ENCODE measurements at places on chromosomes 7 and 10.

GRCh38 chr10:11646450-11646849, 35.0 kb upstream of the USP6NL start:
- no peak for DNase-seq

DNA sequence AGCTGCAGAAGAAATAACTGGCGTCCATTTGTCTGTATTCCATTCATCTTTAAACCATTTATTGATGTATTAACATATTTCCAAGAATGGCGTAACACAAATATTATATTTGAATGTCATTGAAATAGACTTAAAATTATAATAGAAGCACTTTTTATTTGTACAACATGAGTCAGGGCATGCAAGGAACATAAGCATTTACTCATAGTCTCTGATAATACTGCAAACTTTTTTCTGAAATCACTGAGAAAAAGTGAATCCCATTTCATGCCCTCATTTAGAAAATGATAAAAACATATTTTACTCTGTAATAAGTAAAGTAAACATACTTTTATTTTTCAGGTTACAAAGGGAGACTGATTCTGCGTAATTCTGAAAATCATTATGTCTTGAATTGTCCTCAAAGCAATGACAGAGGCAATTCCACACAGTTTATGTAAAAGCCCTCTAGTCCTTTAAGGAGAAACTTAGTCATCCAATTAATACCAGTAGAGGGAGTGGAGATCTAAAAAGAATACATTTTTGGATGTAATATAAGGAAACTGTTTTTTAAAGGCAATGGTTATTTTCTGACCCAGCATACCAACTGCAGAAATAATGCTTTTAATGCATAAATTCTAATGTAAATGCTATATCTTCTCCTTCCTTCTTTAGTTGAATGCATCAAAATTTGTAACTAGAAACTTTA, 58.1 kb downstream of the AGMO start:
- DNase-seq: no peak

- no peak for DNase-seq
These were observed 653.2 kb downstream of the TNS3 start for GRCh38 chr7:46928719-46929118.

DNA sequence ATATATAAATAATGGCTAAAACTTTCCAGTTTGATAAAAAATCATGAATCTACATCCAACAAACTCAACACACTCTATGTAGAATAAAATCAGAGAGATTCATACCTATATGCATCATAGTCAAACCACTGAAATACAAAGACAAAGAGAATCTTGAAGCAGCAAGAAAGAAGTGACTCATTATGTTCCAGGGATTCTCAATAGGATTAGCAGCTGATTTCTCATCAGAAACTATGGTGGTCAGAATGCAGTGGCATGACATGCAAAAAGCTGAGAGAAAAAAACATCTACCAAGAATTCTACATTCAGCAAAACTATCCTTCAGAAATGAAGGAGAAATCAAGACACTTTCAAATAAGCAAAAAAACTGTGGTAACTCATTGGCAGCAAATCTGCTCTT, 187.4 kb downstream of the RNLS start:
- no peak for DNase-seq

- DNase-seq: no peak
These were observed 115.4 kb downstream of the SDK1 start for GRCh38 chr7:3416453-3416852.

DNA sequence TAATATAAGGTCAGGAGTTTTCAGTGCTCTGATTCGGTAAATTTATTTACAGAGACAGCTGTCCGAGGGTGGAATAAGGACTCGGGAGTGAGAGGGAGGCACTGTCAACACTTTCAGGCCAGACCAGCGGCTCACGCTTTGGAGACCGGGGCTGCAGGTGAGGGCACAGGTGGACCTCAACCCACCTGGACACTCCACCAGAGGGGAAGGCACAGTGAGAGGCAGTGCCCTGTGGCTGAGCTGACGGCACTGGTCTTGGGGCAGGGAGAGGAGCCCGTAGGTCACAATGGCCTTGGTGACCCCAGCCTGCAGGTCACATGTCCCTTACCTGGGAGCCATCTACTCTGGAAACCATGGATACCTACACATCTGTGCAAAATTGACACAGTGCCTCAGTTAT, 315.1 kb downstream of the ADARB2 start:
- DNase-seq: no peak

DNA sequence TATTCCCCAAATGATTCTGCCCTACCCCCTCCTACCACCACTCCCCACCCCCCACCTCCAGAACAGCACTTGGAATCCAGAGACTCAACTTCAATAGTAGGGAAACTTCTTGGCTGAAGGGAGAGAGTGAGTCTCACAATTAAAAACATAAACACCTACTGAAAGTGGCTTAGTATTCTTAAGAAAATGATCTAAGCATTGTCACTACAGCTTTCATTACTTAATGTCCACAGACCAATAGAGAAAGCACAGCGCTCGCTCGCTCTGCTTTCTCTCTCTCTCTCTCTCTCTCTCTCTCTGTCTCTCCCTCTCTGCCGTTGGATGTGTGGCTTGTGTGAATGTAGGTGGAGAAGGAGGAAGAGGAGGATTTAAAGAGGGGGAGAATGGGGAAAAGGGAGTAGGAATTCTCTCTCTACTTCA, 1.5 kb upstream of the SEMA3A start:
- DNase-seq: peak; percentile 71

GRCh38 chr7:372546-372931, 82.6 kb downstream of the FOXL3 start:
- no peak for DNase-seq

DNA sequence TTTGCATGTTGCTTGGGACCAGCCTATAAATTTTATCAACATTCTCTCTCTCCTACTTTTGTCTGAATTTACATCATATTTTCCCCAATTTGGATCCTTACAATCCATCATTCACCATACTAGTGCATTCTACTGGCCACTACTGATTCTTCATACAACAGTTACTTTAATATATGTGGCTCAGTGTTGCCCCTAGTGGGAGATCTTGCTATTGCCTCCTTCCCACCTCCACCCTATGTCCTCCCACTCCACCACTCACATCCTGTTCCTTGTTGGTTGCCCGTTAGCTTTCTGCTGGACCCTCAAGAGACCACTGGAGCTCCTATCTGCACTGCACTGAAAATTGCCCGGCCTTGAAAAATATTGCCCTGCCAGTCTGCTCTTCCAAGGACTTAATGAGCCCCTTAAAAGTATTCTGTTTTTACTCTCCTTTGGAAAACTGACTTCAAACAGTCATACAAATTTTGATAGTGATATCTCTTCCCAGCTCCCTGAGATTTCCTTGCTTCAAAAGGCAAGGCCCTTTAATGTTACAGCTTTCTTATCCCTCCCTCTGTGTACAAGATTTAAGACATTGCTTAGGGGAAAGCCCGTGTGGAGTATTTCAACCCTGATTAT, 243.2 kb upstream of the TMEM229A start:
- DNase-seq: peak; percentile 20

GRCh38 chr7:147492606-147493005, 1098.0 kb upstream of the C7orf33 start:
- no peak for DNase-seq

DNA sequence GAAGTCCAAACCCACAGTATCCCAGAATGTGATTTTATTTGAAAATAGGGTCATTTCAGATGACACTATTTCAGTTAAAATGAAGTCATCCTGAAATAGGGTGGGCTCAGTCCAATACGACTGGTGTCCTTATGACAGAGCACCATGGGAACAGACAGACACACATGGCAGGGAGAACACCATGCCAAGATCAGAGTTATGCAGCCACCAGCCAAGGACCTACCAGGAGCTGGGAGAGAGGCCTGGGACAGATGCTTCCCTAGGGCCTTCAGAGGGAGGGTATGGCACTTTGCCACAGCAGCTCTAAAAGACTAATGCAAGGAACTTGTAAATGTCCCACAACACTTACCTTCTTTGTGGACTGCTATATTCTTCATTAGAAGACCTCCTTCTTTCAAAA, 226.5 kb downstream of the NEBL start:
- DNase-seq: no peak

DNA sequence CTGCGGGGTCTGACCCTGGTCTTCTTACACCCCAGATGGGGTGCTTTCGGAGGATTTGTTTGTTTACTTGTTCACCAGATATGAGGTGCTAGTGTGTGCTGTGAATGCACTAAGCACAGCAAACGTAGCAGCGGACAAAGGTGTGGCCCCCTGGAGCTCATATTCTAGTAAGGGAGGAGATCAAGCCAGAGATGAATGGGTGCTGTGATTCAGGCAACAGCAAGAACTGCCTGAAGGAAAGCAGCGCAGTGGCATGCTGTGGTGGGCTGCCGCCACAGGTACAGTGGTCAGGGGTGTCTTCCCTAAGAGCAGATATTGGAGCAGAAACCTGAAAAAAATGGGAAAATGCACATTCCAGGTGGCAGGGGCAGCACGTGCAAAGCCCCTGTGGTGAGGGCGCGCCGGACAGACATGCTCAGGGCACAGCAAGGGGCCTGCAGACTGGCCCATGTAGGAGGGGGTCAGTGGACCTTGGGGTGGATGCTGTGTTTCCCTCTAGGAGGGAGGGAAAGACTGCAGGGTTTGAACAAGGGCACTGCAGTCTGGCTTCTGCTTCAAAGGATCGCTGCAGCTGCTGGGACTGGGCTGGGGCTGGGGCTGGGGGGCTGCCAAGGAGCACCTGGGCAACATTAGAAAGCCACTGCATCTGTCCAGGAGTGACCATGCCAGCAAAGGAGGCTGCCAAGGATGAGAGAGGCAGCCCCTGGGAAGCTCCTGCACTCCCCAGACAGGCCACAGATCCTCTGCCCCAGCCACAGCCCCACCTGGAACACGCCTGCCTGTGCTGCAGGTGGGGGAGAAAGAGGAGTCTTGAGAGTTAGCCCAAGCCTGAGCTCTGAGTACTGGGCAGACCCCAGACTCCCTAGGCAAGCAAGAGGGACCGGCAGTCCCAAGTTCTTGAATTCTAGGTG, 927 bp upstream of the DEPP1 start:
- no peak for DNase-seq

DNA sequence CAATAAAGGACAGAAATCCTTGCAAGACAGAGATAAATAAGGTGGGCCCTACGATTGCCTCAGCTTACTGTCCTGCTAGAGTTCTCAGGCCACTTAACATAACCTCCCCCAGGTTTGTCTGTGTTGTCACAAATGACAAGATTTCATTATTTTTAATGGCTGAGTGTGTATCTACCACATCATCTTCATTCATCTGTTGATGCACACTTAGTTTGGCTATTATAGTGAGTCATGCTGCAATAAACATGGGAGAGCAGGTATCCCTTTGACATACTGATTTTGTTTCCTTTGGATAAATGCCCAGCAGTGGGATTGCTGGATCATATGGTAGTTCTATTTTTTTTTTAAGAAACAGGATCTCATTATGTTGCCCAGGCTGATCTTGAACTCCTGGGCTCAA, 60.6 kb downstream of the PRTFDC1 start:
- DNase-seq: peak; percentile 78

DNA sequence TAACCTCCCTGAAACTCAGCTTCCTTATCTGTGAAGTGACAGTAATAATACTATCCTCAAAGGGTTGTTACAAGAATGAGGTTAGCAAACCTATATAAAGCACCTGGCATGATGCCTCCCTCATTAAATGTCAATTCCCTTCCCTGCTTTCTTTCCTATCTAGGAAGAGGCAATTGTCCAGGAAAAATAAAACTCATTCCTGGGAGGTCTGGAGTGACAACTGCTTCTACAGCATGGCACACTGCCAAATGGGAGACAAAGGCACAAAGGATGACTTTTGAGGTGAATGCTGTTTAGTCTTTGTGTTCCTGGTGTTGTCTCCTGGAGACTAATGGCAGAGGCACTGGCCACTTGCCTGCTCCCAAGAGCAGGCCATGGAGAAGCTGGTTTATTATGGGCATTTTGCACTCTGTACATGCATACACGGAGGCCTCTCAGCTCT, 32.2 kb upstream of the PDE1C start:
- no peak for DNase-seq

- peak; percentile 67 for DNase-seq
These were observed 251.6 kb downstream of the GATA3 start for GRCh38 chr10:8305876-8306652.
